ENCODE measurements at places on chromosomes 3 and 15. TPM values are rescaled to one million over a fixed set of nuclear protein-coding genes. Genes with fewer than 3 reads are reported as not detected.

- no peak for DNase-seq
- no peak overlapping the region for H3K27ac ChIP-seq
- no peaks in the 10 kb centered on the region for H3K27me3 ChIP-seq
- no peak overlapping the region for H3K4me3 ChIP-seq
- H3K36me3 ChIP-seq = peaks cover 23% of the 10 kb centered on the region
These were observed 12.1 kb downstream of the FSD2 start for GRCh38 chr15:82793737-82794136.

DNA sequence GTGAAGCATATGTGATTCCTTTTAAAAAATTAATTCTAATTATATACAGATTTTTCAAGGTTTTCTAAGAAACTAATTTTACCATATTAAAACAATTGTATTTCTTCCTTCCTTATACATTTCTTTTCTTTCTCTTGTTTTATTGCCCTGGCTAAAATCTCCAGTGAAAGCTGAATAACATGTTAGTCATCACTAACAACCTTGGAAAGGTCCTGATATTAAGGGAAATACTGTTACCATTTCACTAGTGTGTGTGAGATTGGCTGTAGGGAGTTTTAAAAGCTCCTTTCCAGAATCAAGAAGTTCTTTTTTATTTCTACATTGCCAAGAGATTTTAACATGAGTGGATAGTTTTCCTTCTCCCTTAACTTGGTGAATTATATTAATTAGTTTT is 229.7 kb upstream of the EIF1B start:
- H3K27me3 ChIP-seq = no peaks in the 10 kb centered on the region
- H3K36me3 ChIP-seq = no peaks in the 10 kb centered on the region
- H3K4me3 ChIP-seq = no peak overlapping the region
- H3K27ac ChIP-seq = no peak overlapping the region
- DNase-seq = no peak

The ARRDC4 gene
- total RNA-seq = 19.0 TPM

- H3K27me3 ChIP-seq = no peaks in the 10 kb centered on the region
- H3K4me3 ChIP-seq = no peak overlapping the region
- DNase-seq = no peak
- no peak overlapping the region for H3K27ac ChIP-seq
- no peaks in the 10 kb centered on the region for H3K36me3 ChIP-seq
These were observed 213.7 kb downstream of the PDCD6IP start for GRCh38 chr3:34012102-34012461.

- DNase-seq = no peak
- H3K4me1 ChIP-seq = no peaks in the 10 kb centered on the region
- no peaks in the 10 kb centered on the region for H3K27me3 ChIP-seq
- no peak overlapping the region for H3K27ac ChIP-seq
- H3K4me3 ChIP-seq = no peak overlapping the region
These were observed 480.0 kb upstream of the GOLIM4 start for GRCh38 chr3:168575750-168576149.

DNA sequence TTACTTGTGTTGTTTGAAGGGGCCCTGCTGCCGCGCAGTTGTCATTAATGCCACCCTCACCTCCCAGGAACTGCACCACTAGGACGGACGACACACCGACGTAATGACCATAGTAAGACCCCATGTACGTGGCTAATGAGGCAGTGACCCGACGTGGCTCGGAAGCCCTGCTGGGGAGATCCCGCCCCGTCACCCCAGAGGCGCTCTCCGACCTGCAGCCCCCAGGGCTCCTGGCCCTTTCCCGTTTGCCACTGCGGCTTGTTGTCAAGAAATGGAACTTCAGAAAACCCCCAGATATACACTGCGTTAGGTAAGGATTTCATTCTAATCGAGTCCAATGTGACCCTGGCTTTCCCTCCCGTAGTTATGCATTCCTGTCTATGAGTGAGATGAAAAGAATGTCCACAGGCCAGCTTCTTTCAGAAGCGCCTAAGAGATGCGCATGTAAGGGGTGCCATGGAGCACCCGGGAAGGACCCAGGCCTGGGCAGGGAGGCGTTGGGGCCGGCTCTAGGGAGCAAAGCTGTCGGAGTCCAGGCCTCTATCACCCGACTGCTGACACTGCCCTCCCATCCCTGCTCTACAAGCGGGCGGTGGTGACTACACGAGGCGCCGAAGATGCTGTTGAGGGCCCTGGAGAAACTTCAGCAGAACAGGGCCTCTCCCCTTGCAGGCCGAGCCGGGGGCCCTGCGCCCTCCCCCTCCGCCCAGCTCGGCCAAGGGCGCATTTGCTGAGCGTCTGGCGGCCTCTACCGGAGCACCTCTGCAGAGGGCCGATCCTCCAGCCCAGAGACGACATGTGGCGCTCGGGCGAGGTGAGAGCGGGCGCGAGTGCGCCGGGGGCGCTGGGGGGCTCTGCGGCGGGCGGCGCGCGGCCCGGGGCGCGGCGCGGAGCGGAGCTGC is at the start of gene GABRA5:
TSS of gene GABRA5 (plus strand) at position 765 of the 902 bp plus-strand sequence. CDS start 2,187 bp downstream, outside the sequence.
- peak; percentile 16 for DNase-seq
- H3K4me3 ChIP-seq = no peak within 1 kb of the TSS
- H3K36me3 ChIP-seq = no peaks in the 10 kb centered on the region
- H3K27me3 ChIP-seq = peaks cover 21% of the 10 kb centered on the region
- H3K4me1 ChIP-seq = peaks cover 6% of the 10 kb centered on the region
- H3K27ac ChIP-seq = no peak within 1 kb of the TSS

The IL17RE gene
- total RNA-seq = 0.68 TPM

The ROPN1 gene
- total RNA-seq = 0.21 TPM

GRCh38 chr15:41493902-41494189 is 172 bp downstream of the ITPKA start:
- peak overlapping the region; percentile 58 for H3K4me3 ChIP-seq
- H3K36me3 ChIP-seq = no peaks in the 10 kb centered on the region
- H3K27ac ChIP-seq = no peak overlapping the region
- H3K4me1 ChIP-seq = peaks cover 33% of the 10 kb centered on the region

GRCh38 chr3:159787178-159787574 is 201.5 kb upstream of the IL12A start:
- DNase-seq = no peak
- no peak overlapping the region for H3K4me3 ChIP-seq
- H3K27me3 ChIP-seq = no peaks in the 10 kb centered on the region

Measured in heart left ventricle (tissue), 16 donors.